ENCODE measurements at places on chromosomes 7 and 10.

- DNase-seq = no peak
These were observed 89.0 kb downstream of the NEURL1 start for GRCh38 chr10:103582331-103583123.

- no peak for DNase-seq
These were observed 38.6 kb downstream of the MTPN start for GRCh38 chr7:135938563-135938962.

DNA sequence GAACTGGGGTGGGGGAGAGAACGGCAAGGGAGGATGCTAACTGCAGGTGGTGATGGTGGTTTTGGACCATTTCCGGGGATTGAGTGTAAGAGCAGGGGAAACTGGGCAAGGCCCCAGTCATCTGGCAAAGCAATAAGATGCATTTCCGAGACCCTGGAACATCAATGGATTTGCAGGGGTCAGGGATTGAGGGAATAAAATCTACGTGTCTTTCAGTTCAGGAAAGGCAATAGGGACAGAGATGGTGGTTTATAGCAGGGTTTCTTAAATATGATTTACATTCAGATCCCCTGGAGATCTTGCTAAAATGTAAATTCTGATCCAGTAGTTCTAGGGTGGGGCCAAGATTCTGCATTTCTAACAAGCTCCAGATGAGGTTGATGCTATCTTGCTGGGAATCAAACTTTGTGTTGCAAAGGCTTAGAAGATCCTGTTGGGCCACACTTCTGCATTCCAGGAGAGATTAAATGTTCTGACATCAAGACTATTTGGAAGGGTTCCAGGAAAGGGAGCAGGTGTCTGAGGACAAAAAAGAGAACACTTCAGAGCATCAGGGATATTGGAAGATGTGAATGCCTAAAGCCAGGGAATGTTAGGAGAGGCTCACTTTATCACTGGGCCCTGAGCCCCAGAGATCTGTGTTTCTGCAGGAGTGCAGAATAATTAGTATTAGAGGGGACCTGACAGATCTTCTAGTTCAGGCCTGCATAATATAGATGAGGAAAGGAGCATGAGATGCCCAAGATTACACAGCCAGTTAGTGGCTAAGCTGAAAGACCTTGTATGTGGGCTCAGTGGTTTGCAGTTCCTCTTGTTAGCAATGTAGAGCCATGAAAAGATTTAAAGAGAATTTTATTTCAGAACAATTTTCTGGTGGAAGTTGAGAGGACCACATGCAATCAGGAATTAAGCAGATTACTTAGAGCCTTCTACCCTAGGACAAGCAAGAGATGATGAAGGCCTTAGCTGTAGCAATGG is 32.4 kb downstream of the BLNK start:
- DNase-seq = no peak

DNA sequence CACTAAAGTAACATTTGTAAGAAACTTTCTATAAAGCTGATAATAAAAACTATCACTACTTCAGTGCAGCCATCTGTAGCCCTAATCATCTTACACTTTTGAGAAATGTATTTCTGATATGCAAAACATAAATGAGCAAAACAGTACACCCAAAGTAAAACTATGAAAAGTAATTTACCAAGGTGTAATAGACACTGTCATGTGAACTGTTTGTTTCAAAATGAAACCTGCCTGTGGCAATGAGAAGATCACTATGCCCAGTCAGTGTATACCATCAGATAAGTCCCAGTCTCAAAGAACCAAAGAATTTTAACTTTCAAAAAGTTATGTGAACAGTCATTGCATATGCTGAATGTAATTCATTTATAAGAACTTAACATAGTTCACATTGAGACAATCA is 398.1 kb downstream of the CDC14C start:
- no peak for DNase-seq

GRCh38 chr7:151684408-151685175 is 164.9 kb upstream of the RHEB start:
- no peak for DNase-seq

DNA sequence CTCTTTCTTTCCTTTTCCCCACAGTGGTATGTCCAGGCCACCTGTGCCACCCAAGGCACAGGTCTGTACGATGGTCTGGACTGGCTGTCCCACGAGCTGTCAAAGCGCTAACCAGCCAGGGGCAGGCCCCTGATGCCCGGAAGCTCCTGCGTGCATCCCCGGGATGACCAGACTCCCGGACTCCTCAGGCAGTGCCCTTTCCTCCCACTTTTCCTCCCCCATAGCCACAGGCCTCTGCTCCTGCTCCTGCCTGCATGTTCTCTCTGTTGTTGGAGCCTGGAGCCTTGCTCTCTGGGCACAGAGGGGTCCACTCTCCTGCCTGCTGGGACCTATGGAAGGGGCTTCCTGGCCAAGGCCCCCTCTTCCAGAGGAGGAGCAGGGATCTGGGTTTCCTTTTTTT is 2.3 kb upstream of the FSCN3 start:
- DNase-seq = no peak

DNA sequence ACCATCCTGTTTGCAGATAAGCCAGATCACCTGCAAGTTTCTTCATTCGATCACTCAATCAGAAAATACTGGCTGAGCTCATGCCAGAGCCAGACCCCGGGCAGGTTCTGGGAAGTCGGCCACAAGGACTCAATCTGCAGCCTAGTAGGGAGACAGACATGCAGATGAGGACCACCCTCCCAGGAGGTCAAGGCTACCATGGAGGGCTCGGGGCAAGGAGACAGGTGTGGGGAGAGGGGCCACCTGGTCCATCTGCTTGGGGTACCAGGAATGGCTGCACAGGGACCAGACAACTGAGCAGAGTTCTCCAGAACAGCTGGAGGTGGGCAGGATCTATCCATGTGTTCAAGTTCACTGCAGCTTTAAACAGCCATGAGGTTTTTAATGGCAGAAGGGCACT is 16.8 kb upstream of the CPXM2 start:
- DNase-seq = no peak

DNA sequence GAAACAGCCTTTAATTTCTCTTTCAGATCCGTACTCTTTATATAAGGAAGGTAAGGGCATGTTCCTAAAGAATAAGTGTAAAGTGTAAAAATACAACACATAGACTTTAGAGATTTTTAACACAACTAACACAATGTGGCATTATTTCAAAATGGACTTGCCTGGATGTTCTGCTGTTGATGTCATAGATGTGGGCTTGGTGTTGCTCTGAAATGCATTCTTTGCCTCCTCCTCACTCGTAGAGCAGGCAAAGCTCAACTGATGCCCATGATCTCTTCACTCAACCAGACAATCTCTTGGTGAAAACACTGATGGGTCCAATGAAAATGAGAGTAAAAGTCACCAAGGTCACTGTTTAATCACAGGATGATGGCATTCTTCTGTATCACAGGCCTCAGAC is 174.2 kb upstream of the TCERG1L start:
- DNase-seq = no peak

GRCh38 chr7:49931627-49932026 is 158.2 kb downstream of the VWC2 start:
- no peak for DNase-seq

- no peak for DNase-seq
These were observed 1.7 kb downstream of the NPTX2 start for GRCh38 chr7:98618786-98619185.

- no peak for DNase-seq
These were observed 63.0 kb upstream of the FZD8 start for GRCh38 chr10:35705051-35705450.

DNA sequence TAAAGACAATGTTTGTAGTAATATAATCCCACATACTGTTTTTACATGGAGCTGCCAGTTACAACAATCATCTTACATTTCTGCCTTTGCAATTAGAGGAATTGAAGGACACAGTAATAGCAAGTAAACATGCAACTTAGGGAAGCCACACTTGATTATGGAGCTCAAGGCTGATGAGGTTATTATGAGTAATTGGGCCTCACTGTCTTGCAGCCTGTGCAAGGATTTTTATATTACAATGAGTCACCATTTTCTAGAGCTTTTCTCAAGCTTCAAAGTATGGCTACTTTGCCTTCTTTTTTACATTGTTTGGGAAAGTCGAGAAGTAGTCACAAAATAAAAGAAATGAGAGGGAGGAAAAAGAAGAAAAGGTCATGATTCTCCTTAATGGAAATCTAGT is 226.4 kb downstream of the KIAA1217 start:
- DNase-seq = no peak

DNA sequence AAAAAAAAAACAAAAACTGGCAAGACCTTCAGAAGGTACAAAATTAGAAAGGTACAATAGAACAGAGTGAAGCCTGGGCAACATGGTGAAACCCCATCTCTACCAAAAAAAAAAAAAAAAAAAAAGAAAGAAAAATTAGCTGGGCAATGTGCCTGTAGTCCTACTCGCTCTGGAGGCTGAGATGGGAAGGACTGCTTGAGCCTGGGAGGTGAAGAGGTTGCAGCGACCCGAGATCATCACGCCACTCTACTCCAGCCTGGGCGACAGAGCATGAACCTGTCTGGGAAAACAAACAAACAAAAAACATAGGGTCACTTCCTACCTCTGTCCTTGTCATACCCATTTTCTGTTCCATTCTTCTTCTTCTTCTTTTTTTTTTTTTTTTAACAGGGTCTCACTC is 45.6 kb upstream of the DLG5 start:
- DNase-seq = no peak

DNA sequence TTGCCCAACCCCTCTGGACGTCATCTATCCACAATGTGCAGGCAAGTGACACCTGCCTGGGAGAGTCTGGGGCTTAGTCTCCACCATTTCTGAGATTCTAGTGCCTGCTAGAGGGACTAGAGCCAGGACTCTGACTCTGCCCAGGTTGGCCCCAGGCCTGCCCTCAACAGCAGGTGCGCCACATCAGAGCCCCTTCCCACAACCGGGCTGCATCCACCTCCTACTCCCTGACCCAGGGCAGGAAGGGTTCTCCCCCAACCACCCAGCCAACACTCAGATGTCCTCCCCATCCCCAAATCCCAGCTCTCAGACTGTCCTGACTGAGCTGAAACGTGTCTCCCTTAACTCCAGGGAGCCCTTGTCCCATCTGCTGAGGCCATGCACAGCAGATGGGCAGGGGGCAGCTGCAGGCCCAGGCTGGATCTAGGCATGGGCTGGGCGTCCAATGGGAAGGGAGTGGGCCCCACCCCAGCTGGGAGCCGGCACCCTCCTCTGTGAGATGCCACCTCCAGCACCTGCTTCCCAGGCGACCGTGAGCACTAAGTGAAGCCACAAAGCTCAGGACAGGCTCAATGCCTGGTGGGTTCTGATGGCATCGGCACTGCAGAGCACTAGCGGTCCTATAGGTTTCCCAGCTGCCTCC is 49.2 kb downstream of the RASGEF1A start:
- DNase-seq = no peak

DNA sequence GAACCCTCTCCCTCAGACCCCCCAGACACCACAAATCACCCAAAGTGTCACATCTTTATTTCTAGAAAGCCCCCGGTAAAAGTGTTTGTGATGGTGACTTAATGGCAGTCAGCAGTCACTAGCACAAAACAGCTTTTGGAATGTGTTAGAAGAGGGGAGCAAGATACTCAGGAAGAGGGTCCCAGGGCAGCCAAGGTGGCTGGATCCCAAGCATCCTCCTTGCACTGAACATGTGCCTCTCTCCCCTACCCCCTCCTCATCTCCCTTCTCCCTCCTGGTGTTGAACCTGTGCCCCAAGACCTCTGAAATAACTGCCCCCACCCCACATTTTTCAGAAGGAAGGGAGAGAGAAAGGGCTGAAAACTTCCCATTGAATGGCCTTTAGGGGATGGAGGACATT is 37.8 kb upstream of the MXI1 start:
- no peak for DNase-seq

DNA sequence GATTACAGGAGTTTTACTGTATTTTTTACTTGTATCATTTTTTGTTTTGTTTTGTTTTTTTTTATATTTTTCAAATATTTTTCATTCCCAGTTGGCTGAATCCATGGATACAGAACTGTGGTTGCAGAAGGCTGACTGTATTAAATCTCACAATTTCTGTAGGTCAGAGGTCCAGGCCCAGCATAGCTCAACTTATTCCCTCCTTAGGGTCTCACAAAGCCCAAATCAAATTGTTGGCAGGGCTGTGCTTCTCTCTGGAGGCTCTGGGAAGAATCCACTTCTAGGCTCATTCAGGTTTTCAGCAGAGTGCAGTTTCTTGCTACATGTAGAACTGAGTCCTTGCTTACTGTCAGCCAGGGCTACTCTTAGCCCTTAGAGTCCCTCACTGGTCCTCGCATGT is 22.6 kb downstream of the TSPAN14 start:
- no peak for DNase-seq

DNA sequence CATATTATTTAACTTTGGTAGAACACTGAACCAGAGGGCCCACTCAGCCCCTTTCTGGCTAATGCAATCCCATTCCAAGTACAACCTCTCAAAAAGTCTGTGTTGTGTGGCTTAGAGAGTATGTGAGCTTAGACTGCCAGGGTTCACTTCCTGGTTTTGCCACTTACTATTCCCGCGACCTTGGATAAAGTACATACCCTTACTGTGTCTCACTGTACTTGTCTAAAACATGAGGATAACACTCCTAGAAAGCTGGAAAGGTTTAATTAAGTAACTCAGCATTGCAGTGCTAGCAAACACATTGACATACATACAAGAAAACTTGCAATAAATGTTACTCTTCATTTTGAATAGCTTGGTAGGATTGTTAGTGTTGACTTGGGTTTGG is 215.8 kb downstream of the CHCHD3 start:
- no peak for DNase-seq

GRCh38 chr10:21499701-21500577 is 25.5 kb downstream of the SKIDA1 start:
- no peak for DNase-seq

DNA sequence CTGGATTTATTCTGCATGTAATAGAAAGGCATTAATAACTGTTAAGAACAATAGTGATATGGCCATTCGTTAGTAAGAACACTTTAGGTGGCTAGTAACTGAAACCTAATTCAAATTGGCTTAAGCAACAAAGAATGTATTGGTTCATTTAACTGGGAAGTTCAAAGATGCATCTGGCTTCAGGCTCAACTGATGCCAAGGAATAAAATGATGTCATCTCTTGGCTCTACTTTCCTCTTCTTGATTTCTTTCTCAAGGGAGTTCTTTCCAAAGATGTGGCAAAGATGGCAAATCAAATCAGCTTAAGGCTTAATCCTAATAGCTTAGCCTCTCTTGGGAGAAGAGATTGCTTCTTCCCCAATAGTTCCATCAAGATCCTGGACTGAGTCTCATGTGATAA is 51.6 kb downstream of the PIK3CG start:
- no peak for DNase-seq

DNA sequence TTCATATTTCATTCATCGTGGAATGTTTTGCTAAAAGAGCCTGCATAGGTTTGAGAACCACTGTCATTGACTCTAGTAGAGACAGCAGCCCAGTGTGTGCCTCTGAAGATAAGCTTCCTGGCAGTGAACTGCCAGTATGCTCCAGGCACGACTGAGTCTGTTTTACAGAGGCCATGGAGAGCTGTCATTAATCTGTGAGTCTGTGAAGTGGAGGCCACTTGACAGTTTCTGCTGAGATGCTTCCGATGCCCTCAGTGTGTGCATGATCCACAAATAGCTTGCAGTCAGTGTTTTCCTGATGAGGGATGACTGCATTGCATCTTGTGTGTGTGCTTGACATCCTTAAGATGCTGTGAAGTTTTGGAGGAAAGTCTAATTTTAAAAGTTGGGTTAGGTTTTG is 162.2 kb downstream of the PFKFB3 start:
- DNase-seq = no peak

GRCh38 chr10:121753726-121754476 is 155.7 kb upstream of the FGFR2 start:
- DNase-seq = no peak

GRCh38 chr7:20064181-20064970 is 152.8 kb downstream of the MACC1 start:
- no peak for DNase-seq

- DNase-seq = no peak
These were observed 127.7 kb downstream of the SMURF1 start for GRCh38 chr7:99016196-99016595.

Data from CD8-positive, alpha-beta T cell (primary cell).